Stimulated activated CD4-positive, alpha-beta T cell treated with anti-CD3 and anti-CD28 coated beads, Interleukin-1b, Interleukin-23, amount 100 ng/mL, for 1 hour (primary cell): ENCODE measurements at places on chromosomes 5 and 9.

- no peak for DNase-seq
Measured at GRCh38 chr5:126455728-126456127, 32.5 kb downstream of the GRAMD2B start.

- no peak for DNase-seq
Measured at GRCh38 chr5:65156933-65157332, 324.8 kb downstream of the ADAMTS6 start.

GRCh38 chr9:94918038-94918753 is 191.7 kb downstream of the AOPEP start:
- no peak for DNase-seq

DNA sequence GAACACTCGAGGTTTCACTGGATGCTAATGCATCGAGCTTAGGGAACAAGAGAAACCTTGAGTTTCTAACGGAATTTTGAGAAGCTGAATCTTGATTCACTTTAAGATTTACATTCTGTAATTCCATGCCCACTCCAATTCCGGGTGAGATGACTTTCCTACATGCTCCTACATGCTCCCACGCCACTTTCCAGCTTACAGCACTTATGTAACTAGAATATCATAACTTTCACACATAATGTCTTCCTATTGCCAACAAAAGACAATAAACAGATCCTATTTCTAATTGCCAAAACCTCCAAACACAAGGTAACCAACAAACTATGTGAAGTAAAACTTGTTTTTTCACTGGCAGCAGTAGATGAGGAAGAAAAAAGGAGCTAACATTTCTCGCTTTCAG is 72.9 kb downstream of the ECPAS start:
- no peak for DNase-seq

DNA sequence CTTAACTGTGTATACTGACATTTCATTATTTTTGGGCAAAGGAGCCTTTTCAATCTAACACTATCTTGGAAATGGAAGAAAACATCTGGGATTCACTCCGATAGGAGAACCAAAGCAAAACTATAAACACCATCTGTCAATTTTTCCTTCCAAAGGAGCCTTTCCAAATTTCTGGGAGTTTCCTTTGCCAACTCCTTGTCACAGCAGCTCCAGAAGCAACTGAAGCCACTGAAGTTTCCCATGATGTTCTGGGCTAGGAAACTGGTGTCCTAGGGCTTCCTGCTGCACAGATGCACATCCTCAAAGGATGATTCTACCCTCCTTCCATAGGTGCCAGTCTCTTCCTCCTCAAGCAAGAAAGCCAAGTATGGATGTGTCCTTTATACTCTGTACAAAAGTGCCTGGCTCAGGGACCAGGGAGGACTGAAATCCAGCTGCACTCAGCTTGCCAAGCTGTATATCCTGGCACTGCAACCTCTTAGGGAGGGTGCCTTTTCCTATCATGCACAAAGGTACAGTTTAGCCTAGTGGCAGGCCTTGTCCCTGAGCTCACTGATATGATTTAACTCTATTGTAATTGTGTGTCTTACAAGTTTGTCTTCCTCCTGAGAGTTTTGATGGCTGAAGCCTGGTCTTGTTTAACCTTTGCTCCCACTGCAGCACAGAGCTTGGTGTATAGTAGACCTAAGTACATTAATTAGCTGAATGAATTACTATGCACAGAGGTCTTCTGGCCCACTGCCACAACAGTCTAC is 8.4 kb upstream of the UBAP1 start:
- no peak for DNase-seq

DNA sequence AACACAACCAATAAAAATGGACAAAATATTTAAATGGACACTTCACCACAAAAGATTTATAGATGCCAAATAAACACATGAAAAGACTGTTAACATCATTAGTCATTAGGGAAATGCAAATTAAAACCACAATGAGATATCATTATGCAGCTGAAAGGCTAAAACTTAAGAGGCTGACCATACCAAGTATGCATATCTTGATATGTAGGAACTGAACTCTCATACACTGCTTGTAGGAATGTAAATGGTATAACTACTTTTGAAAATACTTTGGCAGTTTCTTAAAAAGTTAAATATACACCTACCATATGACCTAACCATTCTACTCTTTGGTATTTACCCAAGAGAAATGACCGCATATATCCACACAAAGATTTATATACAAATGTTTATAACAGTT is 13.6 kb upstream of the ADAMTS12 start:
- no peak for DNase-seq
